ENCODE measurements at places on chromosomes 12 and 14. TPM values are rescaled to one million over a fixed set of nuclear protein-coding genes. Genes with fewer than 3 reads are reported as not detected.

Gene DCTN2
- total RNA-seq = 188 TPM

DNA sequence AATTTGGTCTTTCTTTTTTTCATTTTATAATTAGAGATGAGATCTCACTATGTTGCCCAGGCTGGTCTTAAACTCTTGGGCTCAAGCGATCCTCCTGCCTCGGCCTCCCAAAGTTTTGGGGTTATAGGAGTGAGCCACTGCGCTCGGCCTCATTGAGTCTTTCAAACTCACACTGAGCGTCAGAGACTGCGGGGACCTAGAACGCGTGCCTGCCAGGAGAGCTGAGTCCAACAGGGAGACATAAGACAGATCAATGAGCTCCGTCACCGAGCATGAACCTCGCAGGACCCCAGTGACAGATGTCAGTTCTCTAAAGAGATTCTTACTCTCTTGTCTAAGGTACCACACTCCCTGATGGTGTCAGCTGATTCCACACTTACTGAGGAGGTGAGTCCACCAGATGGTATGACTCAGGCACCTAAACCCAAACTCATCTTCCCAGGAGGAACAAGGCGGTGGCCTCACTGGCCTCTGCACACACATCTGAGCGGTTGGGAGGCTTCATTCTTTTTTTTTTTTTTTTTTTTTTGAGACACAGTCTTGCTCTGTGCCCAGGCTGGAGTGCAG is 58.9 kb downstream of the CCDC88C start:
- H3K4me3 ChIP-seq = no peak overlapping the region
- no peak for DNase-seq
- H3K36me3 ChIP-seq = peaks cover 13% of the 10 kb centered on the region
- H3K27me3 ChIP-seq = no peaks in the 10 kb centered on the region

- H3K4me1 ChIP-seq = peaks cover 39% of the 10 kb centered on the region
- no peaks in the 10 kb centered on the region for H3K27me3 ChIP-seq
- peak overlapping the region; percentile 71 for H3K4me3 ChIP-seq
- H3K27ac ChIP-seq = no peak overlapping the region
- no peaks in the 10 kb centered on the region for H3K36me3 ChIP-seq
Observed at GRCh38 chr12:105331805-105332251, 1.3 kb downstream of the C12orf75 start.

GRCh38 chr14:52553671-52554575 is 1.3 kb downstream of the GPR137C start:
- no peak overlapping the region for H3K27ac ChIP-seq
- H3K27me3 ChIP-seq = no peaks in the 10 kb centered on the region
- peak; percentile 80 for DNase-seq
- H3K4me1 ChIP-seq = peaks cover 12% of the 10 kb centered on the region

DNA sequence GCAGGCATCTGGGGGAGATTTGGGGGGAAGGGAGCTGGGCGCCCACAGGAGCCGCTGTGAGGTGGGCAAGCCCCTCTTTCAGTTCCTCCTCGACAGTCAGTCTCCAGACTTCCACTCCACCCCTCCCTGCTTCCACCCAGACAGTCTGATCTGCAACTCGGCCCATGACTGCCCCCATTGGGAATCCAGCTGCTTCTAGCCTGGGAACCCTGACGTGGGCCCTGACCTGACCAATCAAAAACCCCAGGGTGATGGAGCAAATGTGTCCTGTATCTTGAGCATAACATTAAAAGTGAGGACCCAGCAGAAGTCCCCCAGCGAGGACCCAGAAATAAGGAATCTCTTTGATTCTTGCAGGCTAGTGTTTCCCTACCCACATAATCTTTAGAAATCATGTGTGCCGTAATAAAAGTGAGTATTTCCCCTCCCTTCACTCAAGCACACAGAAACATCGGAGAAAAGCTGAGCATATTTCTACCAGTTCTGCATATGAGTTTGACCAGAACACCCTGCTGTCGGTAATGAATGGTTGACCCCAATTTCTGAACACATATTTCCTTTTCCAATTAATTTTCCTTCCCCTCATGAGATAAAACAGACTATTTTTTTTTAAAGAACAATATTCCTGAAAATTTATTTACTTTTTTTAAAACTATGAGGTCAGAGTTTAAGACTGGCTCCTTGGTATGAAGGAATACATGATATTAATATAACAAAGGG is 6.4 kb downstream of the SSH1 start:
- H3K4me3 ChIP-seq = no peak overlapping the region
- no peaks in the 10 kb centered on the region for H3K27me3 ChIP-seq
- H3K27ac ChIP-seq = peak overlapping the region; percentile 16

Gene RFX4
- not detected for total RNA-seq

- H3K27ac ChIP-seq = peak overlapping the region; percentile 95
- H3K4me1 ChIP-seq = peaks cover 18% of the 10 kb centered on the region
- H3K36me3 ChIP-seq = no peaks in the 10 kb centered on the region
- H3K27me3 ChIP-seq = no peaks in the 10 kb centered on the region
- H3K4me3 ChIP-seq = no peak overlapping the region
Observed at GRCh38 chr12:104263580-104264358, 39.8 kb upstream of the EID3 start.

DNA sequence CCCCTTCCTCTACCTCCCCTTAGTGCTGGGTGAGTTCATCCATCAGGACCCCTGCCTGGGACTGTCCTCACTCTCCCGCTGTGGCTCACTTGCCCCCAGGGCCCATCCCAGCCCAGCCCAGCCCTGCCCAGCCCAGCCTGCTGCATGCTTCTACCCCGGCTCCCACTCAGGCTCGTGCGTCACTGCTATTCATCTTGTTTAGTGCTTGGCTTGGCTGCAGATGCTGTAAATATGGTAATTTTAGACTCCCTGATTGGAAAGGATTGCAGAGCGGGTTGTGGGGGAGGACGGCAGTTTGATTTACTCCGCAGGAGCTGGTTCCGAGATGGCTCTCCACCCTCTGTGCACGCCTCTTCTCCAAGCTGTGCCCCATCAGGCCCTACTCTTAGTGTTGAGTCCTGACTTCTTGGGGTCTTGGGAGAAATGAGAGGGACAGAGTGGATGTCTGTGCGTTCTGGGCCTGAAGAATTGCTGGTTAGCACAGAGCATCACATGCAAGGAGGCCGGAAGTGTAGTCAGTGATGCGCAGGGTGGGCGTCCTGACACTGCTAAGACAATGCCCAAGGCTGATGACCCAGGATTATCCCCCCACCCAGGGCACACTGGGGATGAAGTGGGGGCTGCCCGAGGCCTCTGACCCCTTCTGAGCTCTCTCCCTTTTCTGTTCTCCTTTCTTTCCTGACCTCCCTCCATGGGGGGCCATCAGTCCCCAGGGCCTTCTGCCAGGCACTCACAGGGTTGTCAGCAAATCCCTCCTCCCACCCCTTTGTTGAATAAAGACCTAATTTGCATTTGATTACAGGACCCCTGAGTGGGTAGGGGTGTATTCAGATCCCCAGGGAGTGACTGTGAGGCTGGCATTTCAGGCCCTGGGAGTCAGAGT is 244.4 kb downstream of the ZFP36L1 start:
- peaks cover 9% of the 10 kb centered on the region for H3K36me3 ChIP-seq
- peaks cover 86% of the 10 kb centered on the region for H3K4me1 ChIP-seq
- H3K27ac ChIP-seq = peak overlapping the region; percentile 98
- peak overlapping the region; percentile 69 for H3K4me3 ChIP-seq

- H3K4me3 ChIP-seq = no peak overlapping the region
- H3K4me1 ChIP-seq = no peaks in the 10 kb centered on the region
- DNase-seq = no peak
- no peaks in the 10 kb centered on the region for H3K27me3 ChIP-seq
- no peaks in the 10 kb centered on the region for H3K36me3 ChIP-seq
Observed at GRCh38 chr12:28925719-28926376, 223.2 kb upstream of the FAR2 start.

Gene CMKLR1
- total RNA-seq = 0.12 TPM

- peak overlapping the region; percentile 31 for H3K27ac ChIP-seq
- H3K27me3 ChIP-seq = no peaks in the 10 kb centered on the region
- H3K4me1 ChIP-seq = peaks cover 18% of the 10 kb centered on the region
- peak overlapping the region; percentile 30 for H3K4me3 ChIP-seq
- no peak for DNase-seq
Observed at GRCh38 chr14:63638493-63638892, 3.2 kb downstream of the WDR89 start.
